NCI-H524 (cell line): ENCODE measurements at places on chromosomes 5 and 9.

DNA sequence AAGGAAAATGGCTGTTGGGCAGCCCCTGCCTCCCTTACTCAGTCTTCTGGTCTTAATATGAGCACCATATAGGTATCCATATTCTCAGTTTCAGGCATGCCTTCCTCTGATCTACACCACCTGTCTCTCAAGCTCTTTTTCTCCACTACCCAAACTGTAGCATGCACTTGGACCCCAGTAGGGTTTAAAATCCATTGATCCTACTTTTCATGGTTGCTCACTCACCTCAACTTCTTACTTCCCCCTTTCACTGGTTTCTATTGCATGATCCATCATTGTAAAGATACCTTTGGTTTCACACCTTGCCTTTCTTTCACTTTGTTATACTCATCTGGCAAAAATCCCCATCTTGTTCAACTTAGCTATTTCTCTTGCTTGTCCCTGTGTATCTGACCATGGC, 159.4 kb downstream of the KDM4C start:
- DNase-seq: no peak

GRCh38 chr5:177516601-177517568, at the start of gene DDX41:
DDX41 (minus strand) TSS chr5:177516961; CDS start chr5:177516945, 16 bp downstream.
- peak; percentile 96 for DNase-seq

- no peak for DNase-seq
These were observed 65.8 kb downstream of the ERAP1 start for GRCh38 chr5:96741891-96742309.

GRCh38 chr5:131081374-131081773, 83.7 kb downstream of the HINT1 start:
- no peak for DNase-seq

- no peak for DNase-seq
These were observed 17.4 kb downstream of the KIF24 start for GRCh38 chr9:34311499-34312185.

GRCh38 chr9:116191576-116192415, 38.2 kb downstream of the PAPPA start:
- peak; percentile 91 for DNase-seq

DNA sequence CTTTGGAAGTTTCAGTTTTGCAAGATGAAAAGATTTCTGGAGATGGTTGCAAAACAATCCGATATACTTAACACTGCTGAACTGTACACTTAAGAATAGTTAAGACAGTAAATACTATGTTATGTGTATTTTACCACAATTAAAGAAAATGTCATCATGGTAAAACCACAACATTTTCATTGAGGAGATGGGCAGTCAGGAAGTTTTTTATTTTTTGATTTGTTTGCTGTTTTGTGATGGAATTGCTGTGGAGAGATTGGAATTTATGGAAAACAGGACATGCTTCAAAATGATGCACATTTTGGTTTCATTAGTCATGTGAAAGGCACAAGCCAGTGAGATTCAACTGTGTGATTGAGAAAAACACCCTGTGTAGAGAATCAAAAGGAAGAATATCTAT, 90.5 kb upstream of the AGXT2 start:
- DNase-seq: no peak

- DNase-seq: no peak
These were observed 120.7 kb upstream of the APC start for GRCh38 chr5:112616812-112617547.

GRCh38 chr5:110258460-110259216, 467.8 kb downstream of the TMEM232 start:
- DNase-seq: peak; percentile 96

- no peak for DNase-seq
These were observed 24.3 kb upstream of the UBAP2 start for GRCh38 chr9:34072868-34073590.

DNA sequence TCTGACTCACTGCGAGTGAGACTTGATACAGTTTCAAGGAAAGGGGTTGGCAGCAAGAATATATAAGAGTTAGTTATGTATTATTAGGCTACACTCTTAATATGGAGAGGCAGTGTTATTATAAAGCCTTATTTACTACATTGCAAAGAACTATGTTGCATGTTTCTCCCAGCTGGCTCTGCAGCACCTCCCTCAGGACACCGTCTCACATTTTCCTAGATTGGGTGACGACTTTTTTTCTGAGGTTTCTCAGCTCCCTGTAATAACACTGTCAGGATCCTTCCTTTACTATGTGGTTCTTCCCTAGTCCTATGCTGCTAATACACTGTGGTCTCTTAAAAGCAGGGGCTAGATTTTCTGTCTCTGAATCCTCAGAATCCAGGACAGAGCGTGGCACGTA, 153.7 kb downstream of the INSYN2B start:
- DNase-seq: no peak

GRCh38 chr5:61582205-61582820, 250.3 kb downstream of the ZSWIM6 start:
- no peak for DNase-seq

DNA sequence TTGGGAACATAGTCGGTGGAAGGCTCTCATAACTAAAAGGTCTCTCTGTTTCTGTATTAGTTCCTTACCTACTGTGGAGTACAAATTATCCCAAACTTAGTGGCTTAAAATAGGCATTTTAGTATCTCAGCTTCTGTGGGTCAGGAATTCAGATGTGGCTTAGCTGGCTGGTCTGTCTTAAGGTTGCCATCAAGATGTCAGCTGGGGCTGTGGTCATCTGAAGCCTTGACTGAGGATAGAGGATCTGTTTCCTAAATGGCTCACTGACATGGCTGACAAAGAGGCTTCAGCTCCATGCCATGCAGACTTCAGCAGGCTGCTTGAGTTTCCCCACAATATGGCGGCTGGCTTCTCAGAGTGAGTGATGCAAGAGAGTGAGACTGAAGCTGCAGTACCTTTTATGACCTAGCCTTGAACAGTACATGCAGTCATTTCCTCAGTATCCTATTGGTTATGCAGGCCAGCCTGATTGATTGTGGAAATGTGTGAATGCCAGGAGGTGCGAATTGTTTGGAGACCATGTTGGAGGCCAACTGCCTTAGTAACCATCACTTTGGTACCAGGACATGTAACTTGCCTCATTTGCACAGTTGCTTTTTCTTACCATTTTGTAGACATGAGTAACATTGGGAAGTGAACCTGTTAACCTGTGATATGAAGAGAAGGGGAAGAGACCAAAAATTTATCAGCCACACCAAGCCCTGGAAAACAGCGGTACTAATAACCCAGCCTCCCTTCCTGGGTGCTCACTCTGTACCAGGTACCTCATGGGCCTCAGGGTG, 152.8 kb upstream of the IER5L start:
- DNase-seq: no peak
